ENCODE measurements at places on chromosomes 7 and 10. TPM values are rescaled to one million over a fixed set of nuclear protein-coding genes. Genes with fewer than 3 reads are reported as not detected.

DNA sequence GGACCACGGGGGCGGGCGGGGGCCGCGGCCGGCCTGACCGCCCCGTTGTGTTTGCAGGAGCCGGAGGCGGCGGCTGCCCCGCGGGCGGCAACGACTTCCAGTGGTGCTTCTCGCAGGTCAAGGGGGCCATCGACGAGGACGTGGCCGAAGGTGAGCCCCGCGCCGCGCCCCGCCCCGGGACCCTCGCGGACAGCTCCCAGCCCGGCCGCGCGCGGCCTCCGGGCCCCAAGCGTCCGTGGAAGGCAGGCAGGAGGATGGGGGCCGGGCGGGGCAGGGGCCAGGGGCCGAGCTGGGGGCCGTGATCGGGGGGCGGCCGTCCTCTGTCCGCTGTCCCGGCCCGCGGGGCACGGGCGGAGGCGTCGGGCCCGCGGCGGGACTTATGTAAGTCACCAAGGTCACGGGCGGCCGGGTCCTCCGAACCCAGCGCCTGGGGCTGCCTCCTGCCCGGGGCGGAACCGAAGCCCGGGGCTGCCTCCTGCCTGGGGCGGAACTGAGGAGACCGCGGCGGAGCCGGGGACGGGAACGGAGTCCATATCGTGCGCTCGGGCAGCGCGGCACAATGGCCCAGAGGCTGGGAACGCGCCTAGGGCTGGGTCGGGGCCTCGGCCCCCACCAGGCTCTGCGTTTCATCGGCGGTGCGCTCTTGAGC lies 497 bp downstream of the PPP2R2D start:
- H3K4me1 ChIP-seq: peaks cover 55% of the 10 kb centered on the region
- peaks cover 13% of the 10 kb centered on the region for H3K27me3 ChIP-seq
- peak overlapping the region; percentile 86 for H3K4me3 ChIP-seq
- peaks cover 31% of the 10 kb centered on the region for H3K36me3 ChIP-seq
- peak overlapping the region; percentile 73 for H3K27ac ChIP-seq

- DNase-seq: no peak
- peaks cover 52% of the 10 kb centered on the region for H3K36me3 ChIP-seq
- no peaks in the 10 kb centered on the region for H3K27me3 ChIP-seq
- peak overlapping the region; percentile 83 for H3K27ac ChIP-seq
- peaks cover 41% of the 10 kb centered on the region for H3K4me1 ChIP-seq
Observed at GRCh38 chr7:36638586-36639263, 85.6 kb downstream of the AOAH start.

- H3K27me3 ChIP-seq: no peaks in the 10 kb centered on the region
- H3K4me3 ChIP-seq: no peak overlapping the region
- H3K4me1 ChIP-seq: no peaks in the 10 kb centered on the region
- H3K36me3 ChIP-seq: no peaks in the 10 kb centered on the region
- H3K27ac ChIP-seq: no peak overlapping the region
Observed at GRCh38 chr7:78970440-78970916, 483.0 kb downstream of the MAGI2 start.

DNA sequence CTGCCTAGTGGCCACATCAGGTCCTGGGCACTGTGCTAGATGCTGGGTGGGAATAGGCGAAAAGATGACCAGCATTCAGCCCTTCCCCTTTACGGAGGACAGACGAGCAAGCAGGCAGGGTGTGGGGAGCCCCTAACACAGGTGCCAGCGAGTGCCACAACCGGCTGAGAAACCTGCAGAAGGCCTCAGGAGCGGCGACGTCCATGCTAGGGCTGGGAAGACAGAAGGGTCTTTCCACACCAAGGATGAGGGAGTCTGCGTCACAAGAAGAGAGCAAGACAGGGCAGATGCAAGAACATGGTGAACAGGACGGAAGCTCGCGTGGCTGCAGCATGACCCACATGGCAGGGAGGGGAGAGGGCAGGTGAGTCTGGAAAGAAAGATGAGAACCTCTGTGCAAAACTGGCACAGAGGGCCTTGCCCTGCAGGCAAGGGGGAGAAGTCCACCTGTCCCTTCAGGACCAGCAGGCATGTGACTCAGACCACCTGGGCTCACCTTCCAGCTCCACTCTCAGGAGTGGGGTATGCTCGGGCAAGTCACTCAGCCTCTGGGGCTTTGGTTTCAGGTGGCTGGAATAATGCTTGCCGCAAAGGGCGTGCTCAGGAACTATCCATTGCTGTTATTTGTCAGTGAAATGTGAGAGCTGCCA lies 36.6 kb downstream of the KCNH2 start:
- no peaks in the 10 kb centered on the region for H3K36me3 ChIP-seq
- no peaks in the 10 kb centered on the region for H3K27me3 ChIP-seq
- no peak for DNase-seq
- no peak overlapping the region for H3K4me3 ChIP-seq
- no peak overlapping the region for H3K27ac ChIP-seq

DNA sequence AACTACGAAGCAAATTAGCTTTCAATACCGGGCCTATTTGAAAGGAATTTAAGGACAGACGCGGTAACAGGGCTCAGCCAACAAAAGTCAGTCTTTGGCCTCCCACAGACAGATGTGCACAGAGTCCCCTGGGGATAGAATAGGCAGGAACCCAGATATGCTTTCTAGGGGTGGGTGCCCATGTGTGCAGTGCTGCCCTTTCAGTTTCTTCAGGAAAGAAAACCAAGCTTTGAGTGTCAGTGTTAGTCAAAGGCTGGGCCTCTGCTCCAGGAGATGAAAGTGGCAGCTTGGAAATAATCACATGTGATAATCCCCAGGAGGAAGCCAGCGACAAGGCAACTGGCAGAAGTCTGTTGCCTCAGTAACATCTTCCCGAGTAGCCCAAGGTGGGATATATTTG lies 43.8 kb upstream of the CSTF2T start:
- no peak overlapping the region for H3K27ac ChIP-seq
- peaks cover 7% of the 10 kb centered on the region for H3K27me3 ChIP-seq
- no peaks in the 10 kb centered on the region for H3K36me3 ChIP-seq
- no peaks in the 10 kb centered on the region for H3K4me1 ChIP-seq

GRCh38 chr10:59085711-59086502 lies 90.5 kb upstream of the PHYHIPL start:
- H3K4me3 ChIP-seq: no peak overlapping the region
- no peaks in the 10 kb centered on the region for H3K36me3 ChIP-seq
- no peaks in the 10 kb centered on the region for H3K4me1 ChIP-seq
- DNase-seq: no peak

DNA sequence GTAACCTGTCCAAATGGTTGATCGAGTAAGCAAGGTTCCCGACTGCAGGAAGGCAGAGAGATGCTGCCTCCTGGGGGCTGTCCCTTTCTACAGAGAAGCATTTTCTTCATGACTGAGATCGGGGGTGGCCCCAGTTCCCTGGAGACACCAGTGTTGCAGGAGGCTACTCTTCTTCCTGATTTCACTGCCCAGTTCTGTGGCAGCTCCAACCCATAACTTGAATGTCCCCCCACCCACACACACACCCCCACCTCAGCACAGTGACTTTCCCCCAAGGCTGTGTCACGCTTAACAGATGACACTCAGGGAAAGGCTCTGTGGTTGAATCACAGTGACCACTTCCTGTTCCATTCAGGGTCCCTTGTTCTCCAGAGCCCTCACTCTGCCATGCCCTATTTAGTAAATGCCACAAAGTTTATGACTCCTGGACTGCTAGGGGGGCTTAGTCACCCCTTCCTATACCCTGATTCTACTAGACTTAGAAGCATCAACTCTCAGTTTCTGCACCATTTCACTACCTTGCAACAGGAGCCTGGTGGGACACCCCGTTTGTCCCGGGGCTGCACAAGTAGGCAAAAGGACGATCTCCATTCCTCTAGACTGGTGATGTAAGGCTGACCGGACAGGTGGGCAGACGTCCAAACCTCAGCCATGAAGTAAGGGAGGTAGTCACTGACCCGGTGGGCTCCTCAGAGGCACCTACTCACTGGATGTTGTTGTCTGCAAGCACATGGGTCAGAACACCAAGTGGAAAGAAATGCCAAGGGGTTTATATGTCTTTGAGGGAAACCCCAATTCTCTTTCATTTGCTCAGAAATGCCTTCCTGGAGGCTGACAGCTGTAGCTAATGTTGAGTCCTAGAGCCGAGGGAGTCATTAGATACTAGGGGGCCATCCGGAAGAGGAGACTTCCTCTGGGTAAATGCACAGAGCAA lies 31.3 kb upstream of the SMC3 start:
- peak overlapping the region; percentile 92 for H3K27ac ChIP-seq
- peaks cover 55% of the 10 kb centered on the region for H3K4me1 ChIP-seq
- no peaks in the 10 kb centered on the region for H3K27me3 ChIP-seq
- no peaks in the 10 kb centered on the region for H3K36me3 ChIP-seq
- DNase-seq: peak; percentile 42

DNA sequence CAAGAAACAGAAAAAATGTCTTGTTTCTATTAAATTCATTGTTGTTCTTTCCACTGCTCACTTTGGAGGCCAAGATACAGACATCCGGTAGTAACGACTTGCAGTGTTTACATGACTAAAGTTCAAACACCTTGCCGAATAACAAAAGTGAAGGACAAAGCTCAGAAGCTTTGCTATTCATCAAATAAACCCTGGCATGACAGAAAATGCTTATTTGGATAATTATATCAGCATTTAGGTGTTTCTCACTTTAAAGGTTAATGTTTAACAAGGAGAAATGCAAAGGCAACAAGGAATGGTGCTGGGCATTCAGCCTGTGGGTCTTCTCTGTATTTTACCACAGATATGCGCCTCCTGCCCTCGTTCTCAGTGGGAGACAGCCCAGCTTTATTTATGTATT lies 5.4 kb upstream of the PTF1A start:
- H3K4me1 ChIP-seq: no peaks in the 10 kb centered on the region
- H3K4me3 ChIP-seq: no peak overlapping the region
- H3K36me3 ChIP-seq: no peaks in the 10 kb centered on the region
- DNase-seq: no peak

- no peak for DNase-seq
- H3K27ac ChIP-seq: no peak overlapping the region
- no peak overlapping the region for H3K4me3 ChIP-seq
- H3K36me3 ChIP-seq: no peaks in the 10 kb centered on the region
- peaks cover under 1% of the 10 kb centered on the region for H3K4me1 ChIP-seq
- no peaks in the 10 kb centered on the region for H3K27me3 ChIP-seq
Observed at GRCh38 chr10:81013771-81014170, 476.1 kb downstream of the SH2D4B start.

GRCh38 chr7:74587435-74588126 lies 69.9 kb upstream of the GTF2I start:
- H3K36me3 ChIP-seq: no peaks in the 10 kb centered on the region
- H3K4me1 ChIP-seq: no peaks in the 10 kb centered on the region
- no peak for DNase-seq
- H3K27ac ChIP-seq: no peak overlapping the region

DNA sequence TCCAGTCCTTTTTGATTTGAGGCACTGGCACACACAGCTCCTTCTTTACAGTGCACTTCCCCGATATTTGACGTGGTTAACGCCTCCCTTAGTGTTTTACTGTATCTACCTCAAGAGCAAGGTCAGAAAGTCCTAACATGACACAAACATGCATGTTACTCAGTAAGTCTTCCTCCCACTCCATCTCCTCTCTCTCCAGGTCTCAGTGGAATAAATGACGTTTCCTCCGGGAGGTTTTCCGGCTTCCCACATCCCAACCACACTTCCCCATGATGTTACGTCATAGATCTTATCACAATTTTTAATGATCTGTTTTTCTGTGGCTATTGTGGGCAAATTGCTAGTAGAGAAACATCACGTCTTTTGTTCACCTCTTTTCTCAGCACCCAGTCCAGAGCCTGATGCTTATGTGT lies 165.7 kb downstream of the PTPN20 start:
- H3K27me3 ChIP-seq: peaks cover 18% of the 10 kb centered on the region
- no peak overlapping the region for H3K4me3 ChIP-seq
- peak overlapping the region; percentile 30 for H3K27ac ChIP-seq

GRCh38 chr10:12819656-12820055 lies 181.9 kb downstream of the CCDC3 start:
- no peak overlapping the region for H3K4me3 ChIP-seq
- no peaks in the 10 kb centered on the region for H3K4me1 ChIP-seq
- no peaks in the 10 kb centered on the region for H3K36me3 ChIP-seq
- no peak overlapping the region for H3K27ac ChIP-seq
- no peaks in the 10 kb centered on the region for H3K27me3 ChIP-seq

GRCh38 chr10:93336110-93336509 lies 146.0 kb downstream of the MYOF start:
- H3K4me3 ChIP-seq: no peak overlapping the region
- no peak for DNase-seq
- H3K36me3 ChIP-seq: no peaks in the 10 kb centered on the region

SPDYE17 gene
- total RNA-seq: not detected

RADIL gene
- 0.16 TPM for total RNA-seq

TMEM196 gene
- total RNA-seq: not detected

HACD1 gene
- total RNA-seq: 6.6 TPM

All from activated T-helper 2 cell treated with anti-CD3 and anti-CD28 coated beads, Interferon-gamma antibody, Interleukin-2, Interleukin-4, amounts not matched to agents 10 μg/mL and 5 μg/mL and 100 μg/mL, durations not matched to agents 14 hours and 24 hours and 36 hours (primary cell).